ENCODE measurements at places on chromosomes 16 and 17.

- DNase-seq, result no peak
These were observed 168.4 kb downstream of the ENGASE start for GRCh38 chr17:79242873-79243602.

DNA sequence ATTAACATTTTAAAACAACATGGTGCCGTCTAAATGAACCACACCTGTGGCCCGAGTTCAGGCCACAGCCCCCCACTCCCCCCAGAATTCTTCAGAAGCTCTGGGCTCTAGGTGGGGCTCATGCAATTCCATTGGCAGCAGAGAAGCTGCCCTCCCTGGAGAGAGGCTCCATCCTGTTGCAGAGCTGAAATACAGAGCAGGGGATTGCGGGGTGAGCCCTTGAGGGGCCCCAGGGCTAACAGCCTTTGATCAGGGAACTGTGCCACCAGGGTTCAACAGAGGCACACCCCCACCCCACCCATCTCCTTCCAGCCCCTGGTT is 69.3 kb downstream of the ABR start:
- DNase-seq, result no peak

DNA sequence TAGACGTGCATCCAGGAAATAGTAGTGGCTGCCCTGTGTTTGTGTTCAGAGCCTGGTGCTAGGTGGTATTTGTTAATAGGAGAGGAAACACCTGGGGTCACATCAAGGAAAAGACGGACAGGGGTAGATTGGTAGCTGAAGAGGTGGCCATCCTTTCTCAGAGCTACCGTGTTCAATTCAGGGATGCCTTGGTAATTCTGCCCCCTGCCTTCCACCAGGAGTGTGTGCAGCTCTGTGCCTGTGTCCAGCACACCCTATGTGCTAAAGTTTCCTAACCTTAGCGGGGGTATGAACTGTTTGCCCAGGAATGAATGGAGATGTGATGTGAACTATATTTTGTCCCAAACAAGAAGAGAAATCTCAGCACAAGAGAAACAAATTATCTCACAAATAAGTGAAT is 174.1 kb upstream of the MPHOSPH6 start:
- peak; percentile 18 for DNase-seq

GRCh38 chr16:83799336-83799735 is 8.4 kb upstream of the HSBP1 start:
- no peak for DNase-seq

GRCh38 chr16:84565669-84566495 is 52.0 kb downstream of the COTL1 start:
- DNase-seq, result no peak

GRCh38 chr17:67571478-67571877 is 146.3 kb upstream of the NOL11 start:
- no peak for DNase-seq

GRCh38 chr17:48526608-48527546 is 3.9 kb downstream of the HOXB1 start:
- no peak for DNase-seq

- no peak for DNase-seq
These were observed 2.6 kb downstream of the HOXB9 start for GRCh38 chr17:48623583-48623982.

DNA sequence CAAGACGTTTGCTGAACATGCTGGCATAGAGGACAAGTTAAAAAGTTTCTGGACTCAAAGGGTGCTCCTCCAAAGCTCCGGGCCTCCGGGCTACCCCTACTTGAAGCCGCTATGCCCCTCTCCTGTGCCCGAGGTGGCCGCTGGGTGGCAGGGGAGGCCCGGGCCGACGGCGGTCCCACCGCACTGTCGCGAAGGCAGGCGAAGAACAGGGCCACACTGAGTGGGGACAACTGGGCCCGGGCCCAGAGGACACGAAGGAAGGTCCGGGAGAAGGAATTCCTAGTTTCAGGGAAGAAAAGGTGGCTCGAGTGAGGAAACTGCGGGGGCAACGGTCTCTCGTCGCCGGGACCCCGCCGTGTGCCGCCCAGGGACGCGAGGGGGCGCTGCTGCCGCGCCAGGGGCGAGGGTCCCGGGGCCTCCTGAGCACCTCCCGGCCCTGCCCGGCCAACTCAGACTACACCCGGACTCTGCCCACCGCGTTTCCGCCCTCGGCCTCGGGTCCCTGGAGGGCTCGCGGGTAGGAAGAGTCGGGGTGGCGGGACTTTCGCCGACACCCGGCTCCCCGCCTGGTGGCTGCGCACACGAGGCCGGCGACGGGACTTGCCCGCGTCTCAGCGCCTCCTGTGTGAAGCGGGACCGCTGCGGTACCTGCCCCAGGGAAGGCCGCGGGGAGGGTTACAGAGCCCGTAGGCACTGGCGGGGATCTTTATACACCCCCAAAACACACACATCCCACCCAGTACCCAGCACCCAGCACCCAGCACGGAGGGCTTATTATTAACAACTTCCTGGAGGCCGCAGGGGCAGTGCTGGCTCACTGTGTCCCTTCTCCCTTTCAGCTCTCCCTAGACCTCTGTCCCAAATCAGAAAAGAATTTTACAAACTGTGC is 772 bp upstream of the CHCT1 start:
- DNase-seq, result no peak

DNA sequence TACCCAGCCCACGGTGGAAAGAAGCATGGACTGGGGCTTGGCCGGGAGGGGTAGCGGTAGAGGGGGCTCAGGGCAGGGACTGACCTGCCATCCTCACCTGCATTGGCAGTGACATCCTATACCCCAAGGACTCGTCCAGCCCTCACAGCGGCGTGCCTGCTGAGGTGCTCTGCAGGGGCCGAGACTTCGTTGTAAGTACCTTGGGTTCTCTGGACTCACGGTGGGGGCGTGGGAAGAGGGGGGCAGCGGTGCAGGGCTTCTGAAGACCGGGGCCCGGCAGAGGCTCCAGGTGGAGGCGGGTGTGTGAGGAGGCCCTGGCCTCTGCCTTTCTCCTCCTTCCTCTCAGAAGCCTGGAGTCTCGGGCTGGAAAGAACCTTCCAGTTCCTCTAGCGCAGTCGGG is 25.5 kb downstream of the POLR3E start:
- DNase-seq, result no peak

DNA sequence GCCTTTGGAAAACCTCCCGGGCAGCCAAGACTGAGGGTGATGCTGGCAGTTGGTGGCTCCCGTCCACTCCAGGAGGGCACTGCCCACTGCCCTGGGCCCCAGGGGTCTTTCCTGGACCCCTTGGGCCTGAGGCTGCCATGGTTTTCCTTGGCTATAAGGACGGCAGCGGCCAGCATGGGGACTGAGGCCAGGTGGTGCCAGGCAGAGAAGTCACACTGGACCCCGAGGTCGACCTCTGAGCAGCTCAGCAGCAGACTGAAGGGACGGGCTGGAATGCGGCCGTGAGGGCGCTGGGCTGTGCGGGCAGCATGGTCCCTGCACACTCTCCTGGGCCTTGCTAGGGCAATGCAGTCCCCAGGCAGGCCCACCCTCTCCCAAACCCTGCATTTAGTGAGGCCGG is 55.6 kb upstream of the GNG13 start:
- no peak for DNase-seq

DNA sequence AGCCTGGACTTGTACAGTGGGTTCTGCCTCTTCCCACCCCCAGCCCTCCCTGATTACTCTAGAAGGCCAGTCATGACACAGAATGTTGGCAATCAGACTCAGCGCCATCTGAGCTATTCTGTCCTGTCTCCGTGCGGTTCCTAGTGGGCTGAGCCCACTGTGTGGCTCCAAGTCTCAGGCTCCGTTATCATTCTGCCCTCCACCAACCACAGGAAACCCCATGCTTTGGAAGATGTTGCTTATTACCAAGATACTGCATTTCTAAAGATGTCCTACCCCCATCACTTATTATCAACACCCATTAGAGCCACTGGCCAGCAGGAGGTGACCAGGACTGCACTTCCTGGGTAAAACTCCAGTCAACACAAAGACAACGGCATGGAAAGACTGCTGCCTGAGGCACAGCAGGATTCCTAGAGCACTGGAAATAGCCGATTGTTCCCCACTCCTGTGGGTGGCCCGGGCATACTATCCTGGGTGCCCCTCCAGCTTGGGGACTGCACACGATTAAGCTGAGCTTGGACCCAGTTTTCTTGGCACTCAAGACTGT is 133.6 kb downstream of the AATF start:
- DNase-seq, result no peak

DNA sequence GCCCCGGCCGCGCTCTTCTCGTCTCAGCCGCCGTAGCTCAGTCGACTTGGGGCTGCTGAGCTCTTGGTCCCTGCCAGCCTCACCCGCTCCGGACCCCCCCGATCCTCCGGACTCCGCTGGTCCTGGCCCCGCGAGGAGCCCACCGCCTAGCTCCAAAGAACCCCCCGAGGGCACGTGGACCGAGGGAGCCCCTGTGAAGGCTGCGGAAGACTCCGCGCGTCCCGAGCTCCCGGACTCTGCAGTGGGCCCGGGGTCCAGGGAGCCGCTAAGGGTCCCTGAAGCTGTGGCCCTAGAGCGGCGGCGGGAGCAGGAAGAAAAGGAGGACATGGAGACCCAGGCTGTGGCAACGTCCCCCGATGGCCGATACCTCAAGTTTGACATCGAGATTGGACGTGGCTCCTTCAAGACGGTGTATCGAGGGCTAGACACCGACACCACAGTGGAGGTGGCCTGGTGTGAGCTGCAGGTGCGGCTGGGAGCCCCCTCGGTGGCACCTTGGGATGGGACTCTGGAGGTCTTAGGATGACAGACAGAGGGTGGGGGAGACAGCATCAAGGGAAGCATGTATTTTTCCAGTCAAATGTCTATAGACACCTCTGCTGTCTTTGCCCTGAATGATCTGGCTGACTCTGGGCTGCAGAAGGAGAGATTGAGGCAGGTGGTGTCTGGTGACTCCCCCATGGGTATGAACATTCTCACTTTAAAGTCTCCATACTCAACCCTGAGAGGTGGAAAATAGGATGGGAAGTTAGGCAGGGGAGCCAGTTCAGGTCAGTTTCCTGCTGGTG is 635 bp downstream of the WNK4 start:
- no peak for DNase-seq

DNA sequence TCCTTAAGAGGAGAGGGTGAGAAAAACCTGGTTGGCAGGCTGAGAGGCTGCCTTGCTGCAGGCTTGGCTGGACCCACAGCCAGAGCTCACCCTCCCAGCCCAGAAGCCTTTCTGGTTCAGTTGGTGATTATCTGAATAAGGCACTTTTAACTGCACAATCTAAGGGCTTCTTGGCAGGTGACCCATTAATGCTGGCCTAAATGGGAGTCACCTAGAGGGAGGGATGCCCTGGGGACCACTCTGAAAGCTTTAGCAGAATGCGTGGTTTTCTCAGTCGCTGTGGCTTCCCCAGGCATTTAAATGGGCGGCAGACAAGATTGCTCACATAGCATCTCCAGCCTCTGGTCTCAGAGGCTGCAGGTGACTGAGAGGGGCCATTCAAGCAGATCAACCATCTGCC is 33.2 kb upstream of the SHISA9 start:
- no peak for DNase-seq

DNA sequence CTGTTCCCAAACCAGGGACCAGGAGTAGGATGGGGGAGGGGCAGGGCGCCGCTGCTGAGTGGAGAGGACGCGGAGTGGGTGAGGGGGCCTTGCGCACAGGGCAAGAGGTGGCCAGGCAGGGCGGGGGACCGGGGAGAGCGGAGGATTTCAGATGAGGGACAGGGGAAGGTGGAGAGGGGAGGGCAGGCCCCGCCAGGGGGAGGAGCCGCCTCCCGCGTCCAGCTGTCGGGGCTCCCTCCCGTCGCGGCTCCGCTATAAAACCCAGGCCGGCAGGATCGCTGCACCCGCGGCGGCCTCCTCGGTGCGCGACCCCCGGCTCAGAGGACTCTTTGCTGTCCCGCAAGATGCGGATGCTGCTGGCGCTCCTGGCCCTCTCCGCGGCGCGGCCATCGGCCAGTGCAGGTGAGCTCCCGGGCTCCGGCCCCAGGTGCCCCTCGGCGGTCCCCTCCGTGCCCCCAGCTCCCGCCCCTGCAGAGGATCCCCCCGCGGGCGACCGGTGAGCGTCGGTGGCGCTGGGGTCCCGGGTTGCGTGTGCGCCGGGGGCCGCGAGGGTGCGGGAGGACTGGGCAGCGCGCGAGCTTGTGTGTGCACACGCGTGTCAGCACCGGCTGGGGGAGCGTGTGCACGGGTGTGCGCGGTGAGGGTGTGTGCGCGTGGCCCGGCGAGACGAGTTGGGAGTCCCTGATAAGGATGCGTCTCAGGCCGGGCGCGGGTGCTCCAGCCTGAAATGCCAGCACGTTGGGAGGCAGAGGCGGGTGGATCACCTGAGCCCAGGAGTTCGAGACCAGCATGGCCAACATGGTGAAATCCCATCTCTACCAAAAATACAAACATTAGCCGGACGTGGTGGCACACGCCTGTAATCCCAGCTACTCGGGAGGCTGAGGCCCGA is at the start of gene CA4:
TSS of gene CA4 (plus strand) at position 283 of the 892 bp plus-strand sequence. CDS start at position 345, 62 bp downstream.
- DNase-seq, result no peak

GRCh38 chr16:85844786-85845185 is 45.3 kb downstream of the COX4I1 start:
- no peak for DNase-seq

DNA sequence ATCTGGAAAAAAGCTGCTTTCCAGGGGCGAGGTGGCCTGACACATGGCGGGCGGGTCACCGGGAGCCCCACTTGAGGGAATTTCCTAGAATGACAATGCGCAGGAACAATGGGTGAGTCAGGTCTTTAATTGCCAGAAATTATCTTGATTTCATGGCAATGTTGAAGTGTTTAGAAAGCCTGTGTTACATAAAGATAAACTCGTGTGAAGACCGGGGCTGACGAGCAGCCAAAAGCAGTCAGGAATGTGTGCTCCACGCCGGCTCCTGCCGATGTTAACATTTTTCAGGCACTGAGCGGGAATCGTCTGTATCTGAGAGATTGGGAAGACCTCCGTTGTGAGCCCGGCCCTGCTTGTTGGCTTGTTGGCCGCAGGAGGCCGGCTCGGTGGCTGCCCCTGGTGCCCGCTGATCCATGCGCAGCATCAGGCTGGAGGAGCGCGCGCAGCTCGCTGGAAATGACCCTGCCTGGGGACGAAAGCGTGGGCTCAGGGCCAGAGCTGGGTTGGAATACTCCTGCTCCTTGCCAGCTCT is 353.1 kb downstream of the FOXL1 start:
- DNase-seq, result no peak

DNA sequence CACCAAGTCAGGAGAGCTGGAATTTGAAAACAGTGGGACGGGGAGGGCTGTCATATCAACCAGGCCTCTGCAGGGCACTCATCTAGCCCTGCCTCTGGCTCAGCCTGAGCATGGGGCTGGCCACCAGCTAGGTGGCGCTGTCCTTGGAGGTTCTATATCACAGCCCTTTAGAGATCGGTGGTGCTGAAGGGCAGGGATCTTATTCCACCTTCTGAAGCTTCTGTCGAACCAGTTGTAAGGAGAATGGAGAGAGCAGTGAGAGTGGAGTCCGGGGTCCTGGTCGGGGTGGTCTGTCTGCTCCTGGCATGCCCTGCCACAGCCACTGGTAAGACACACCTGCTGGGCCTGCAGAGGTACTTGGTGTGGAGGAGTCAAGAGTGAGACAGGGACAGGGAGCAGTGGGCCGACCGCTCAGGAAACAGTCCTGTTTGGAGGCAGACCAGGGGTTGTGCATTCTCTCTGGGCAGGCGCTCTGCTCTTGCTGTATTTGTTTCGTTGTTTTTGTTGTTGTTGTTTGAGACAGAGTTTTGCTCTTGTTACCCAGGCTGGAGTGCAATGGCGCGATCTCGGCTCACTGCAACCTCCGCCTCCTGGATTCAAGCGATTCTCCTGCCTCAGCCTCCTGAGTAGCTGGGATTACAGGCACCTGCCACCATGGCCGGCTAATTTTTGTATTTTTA is at the start of gene CES3:
TSS of gene CES3 (plus strand) at position 202 of the 680 bp plus-strand sequence. CDS start at position 244, 42 bp downstream.
- DNase-seq, result peak; percentile 89

- DNase-seq, result no peak
These were observed 15.1 kb downstream of the CACNG5 start for GRCh38 chr17:66849851-66850580.

Data from HEK293T (cell line).